ENCODE measurements at places on chromosomes 7 and 10. TPM values are rescaled to one million over a fixed set of nuclear protein-coding genes. Genes with fewer than 3 reads are reported as not detected.

DNA sequence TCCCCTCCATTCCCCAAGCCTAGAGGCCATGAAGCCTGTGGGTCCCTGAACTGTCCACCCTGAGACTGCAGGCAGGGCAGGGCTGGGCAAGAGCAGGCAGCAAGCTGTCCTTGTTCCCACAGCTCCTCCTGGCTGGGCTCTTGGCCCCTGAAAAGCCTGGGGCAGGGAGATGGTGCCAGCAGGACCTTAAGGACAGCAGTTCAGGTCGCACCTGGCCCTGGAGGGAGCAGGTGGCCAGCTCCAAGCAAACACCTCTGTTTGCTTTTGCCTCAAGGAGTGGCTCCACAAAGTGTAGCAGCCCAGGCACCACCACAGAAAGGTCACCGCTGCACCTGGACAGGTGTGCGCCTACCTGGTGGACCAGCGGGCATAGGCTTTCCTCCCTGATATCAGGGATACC, 5.2 kb downstream of the RET start:
- H3K36me3 ChIP-seq = no peaks in the 10 kb centered on the region
- peaks cover 28% of the 10 kb centered on the region for H3K27me3 ChIP-seq
- H3K4me3 ChIP-seq = no peak overlapping the region
- no peak for DNase-seq

DNA sequence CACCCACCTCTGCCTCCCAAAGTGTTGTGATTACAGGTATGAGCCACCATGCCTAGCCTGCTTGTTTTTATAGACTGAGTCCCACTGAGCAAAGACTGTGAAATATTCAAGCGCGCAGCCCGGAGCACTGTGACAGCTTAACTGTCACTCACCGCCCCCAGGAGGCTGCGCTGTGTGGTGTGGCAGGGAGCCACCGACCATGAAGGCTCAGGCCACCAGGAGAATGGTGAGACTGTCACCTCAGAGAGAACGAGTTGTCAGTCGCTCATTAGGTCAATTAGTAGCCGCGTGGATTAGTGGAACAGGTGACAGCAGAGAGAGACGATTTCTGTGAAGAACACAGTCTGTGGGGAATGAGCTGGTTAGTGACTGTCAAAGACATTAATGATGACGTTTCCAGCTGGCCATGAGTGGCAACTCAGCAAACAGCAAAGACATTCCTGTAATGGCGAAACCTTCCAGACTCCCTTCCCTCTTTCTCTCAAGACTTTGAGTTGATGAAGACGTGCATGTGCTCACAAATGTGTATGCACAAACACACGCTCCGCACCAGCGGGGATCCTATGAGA, 64.5 kb downstream of the CYCS start:
- no peak overlapping the region for H3K27ac ChIP-seq
- DNase-seq = no peak
- H3K36me3 ChIP-seq = no peaks in the 10 kb centered on the region
- H3K27me3 ChIP-seq = peaks cover 8% of the 10 kb centered on the region
- no peak overlapping the region for H3K4me3 ChIP-seq
- H3K4me1 ChIP-seq = no peaks in the 10 kb centered on the region

DNA sequence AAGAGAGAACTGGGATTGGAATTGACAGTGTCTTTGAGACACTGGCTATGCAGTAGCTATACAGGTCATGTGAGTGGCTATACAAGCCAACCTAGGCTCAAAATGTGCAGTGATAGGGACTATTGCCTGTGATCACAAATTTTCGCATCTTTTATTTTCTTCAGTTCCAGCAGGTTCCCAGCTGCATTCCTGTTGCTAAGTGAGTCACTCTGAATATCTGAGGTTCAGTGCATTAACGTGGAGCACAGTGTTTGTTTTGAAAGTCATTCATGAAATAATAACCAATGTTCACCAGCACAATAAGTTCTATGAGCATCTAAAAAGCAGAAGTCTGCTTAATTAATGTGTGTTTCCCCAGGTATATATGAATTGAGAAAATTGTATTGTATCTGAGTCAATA, 1236.0 kb upstream of the CELF2 start:
- no peak overlapping the region for H3K4me3 ChIP-seq
- no peak for DNase-seq
- no peaks in the 10 kb centered on the region for H3K36me3 ChIP-seq
- H3K27me3 ChIP-seq = no peaks in the 10 kb centered on the region
- no peaks in the 10 kb centered on the region for H3K4me1 ChIP-seq

GRCh38 chr10:28181478-28182096, 121.3 kb downstream of the MPP7 start:
- H3K4me1 ChIP-seq = peaks cover 20% of the 10 kb centered on the region
- H3K4me3 ChIP-seq = no peak overlapping the region
- DNase-seq = no peak
- H3K36me3 ChIP-seq = peaks cover 2% of the 10 kb centered on the region

GRCh38 chr7:121151774-121152221, 163.3 kb downstream of the CPED1 start:
- H3K27me3 ChIP-seq = peaks cover 5% of the 10 kb centered on the region
- DNase-seq = no peak
- H3K36me3 ChIP-seq = no peaks in the 10 kb centered on the region
- no peak overlapping the region for H3K27ac ChIP-seq

DNA sequence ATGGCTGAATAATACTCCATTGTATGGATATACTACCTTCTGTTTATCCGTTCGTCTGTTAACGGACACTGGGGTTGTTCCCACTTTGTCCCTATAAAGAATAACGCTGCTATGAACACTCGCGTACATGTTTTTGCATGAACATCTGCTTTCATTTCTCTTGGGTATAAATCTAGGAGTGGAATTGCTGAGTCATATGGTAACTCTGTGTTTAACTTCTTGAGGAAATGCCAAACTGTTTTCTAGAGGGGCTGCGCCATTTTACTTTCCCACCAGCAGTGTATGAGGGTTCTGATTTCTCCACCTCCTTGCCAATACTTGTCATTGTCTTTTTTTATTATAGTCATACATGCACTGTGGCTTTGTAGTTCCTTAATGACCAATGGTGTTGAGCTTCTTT, 20.6 kb upstream of the RASSF4 start:
- H3K27me3 ChIP-seq = peaks cover 19% of the 10 kb centered on the region
- DNase-seq = no peak
- no peaks in the 10 kb centered on the region for H3K36me3 ChIP-seq
- H3K4me1 ChIP-seq = peaks cover 9% of the 10 kb centered on the region
- H3K4me3 ChIP-seq = no peak overlapping the region
- H3K27ac ChIP-seq = no peak overlapping the region

- no peaks in the 10 kb centered on the region for H3K36me3 ChIP-seq
- H3K4me3 ChIP-seq = no peak overlapping the region
- peaks cover 2% of the 10 kb centered on the region for H3K27me3 ChIP-seq
- H3K4me1 ChIP-seq = no peaks in the 10 kb centered on the region
- H3K27ac ChIP-seq = no peak overlapping the region
Measured at GRCh38 chr7:148436135-148436534, 154.4 kb upstream of the C7orf33 start.

GRCh38 chr7:116368965-116369364, 130.6 kb upstream of the CAV2 start:
- no peak for DNase-seq
- no peaks in the 10 kb centered on the region for H3K4me1 ChIP-seq
- no peaks in the 10 kb centered on the region for H3K36me3 ChIP-seq
- no peak overlapping the region for H3K27ac ChIP-seq
- H3K4me3 ChIP-seq = no peak overlapping the region

GRCh38 chr10:76830218-76830617, 807.4 kb downstream of the KCNMA1 start:
- no peak for DNase-seq
- peaks cover 3% of the 10 kb centered on the region for H3K27me3 ChIP-seq
- no peaks in the 10 kb centered on the region for H3K4me1 ChIP-seq
- no peaks in the 10 kb centered on the region for H3K36me3 ChIP-seq
- H3K27ac ChIP-seq = no peak overlapping the region

DNA sequence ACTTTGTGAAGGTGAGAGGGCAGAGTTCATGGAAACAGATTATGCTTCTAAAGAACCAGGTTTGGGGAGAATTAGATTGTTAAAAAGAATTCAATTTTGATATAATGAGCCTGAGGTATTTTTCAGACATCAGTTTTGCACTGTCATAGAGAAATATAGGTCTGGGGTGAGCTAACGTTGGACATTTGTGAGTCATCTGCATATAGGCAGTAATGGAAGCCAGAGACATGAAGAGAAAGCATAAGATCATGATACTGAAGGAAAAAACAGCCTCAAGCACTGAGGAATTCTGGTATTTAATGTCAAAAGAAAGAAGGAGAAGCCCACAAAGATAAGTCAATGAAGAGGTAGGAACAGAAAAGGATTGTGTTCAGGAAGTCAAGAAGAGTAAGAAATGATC, 32.4 kb upstream of the COL1A2 start:
- H3K4me3 ChIP-seq = no peak overlapping the region
- no peak for DNase-seq
- H3K27ac ChIP-seq = no peak overlapping the region
- peaks cover 2% of the 10 kb centered on the region for H3K27me3 ChIP-seq

DNA sequence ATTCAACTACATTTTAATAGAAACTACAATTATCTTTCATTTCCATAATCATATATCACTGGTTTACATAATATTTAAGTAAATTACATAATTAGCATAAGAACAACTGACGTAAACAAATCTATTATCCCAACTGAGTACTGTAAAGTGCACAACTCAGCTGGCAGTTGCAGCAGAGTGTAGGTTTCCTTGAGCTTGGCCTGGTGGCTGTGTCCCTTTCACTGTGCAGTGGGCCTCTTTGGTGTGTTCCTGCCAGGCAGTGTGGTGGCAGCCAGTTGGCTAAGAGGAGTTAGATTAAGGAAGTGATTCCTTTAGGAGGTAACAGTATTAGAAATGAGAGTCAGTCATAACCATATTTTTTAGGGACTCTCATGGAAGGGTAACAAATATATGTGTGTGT, 7.0 kb downstream of the NRG3 start:
- no peak for DNase-seq
- H3K36me3 ChIP-seq = no peaks in the 10 kb centered on the region
- H3K4me3 ChIP-seq = no peak overlapping the region
- no peak overlapping the region for H3K27ac ChIP-seq
- H3K27me3 ChIP-seq = peaks cover 18% of the 10 kb centered on the region

- DNase-seq = no peak
- peak overlapping the region; percentile 99 for H3K27ac ChIP-seq
- H3K4me1 ChIP-seq = peaks cover 49% of the 10 kb centered on the region
- peak overlapping the region; percentile 100 for H3K4me3 ChIP-seq
Measured at GRCh38 chr10:100913470-100913865, 705 bp downstream of the SLF2 start.

DNA sequence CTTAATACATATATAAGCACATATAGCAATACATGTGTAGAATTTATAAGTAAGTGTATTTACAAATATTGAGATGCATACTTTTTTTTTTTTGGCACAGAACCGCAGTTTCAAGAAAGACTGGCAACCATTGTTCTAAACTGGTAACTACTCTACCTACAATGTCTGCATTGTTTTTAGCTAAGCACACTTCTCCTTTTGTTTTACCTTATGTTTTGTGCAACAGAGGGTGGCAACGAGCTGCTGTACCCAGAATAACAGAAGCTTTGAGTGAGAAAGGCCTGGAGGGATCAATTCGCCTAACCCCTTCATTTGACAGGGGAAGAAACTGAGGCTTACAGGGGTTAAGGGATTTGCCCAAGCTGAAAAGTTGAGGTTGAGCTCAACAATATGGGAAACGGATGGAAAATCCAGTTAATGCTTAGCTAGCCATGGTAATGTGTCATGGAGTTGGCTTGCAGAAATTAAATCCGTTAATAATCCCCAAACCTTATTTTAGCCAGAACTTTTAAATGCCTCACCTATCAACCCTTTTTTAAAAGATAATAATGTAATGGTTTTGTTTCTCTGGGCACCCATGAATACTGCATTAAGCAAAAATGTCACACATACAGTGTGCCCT, 25.5 kb downstream of the FZD1 start:
- no peak overlapping the region for H3K27ac ChIP-seq
- H3K4me3 ChIP-seq = no peak overlapping the region
- no peaks in the 10 kb centered on the region for H3K4me1 ChIP-seq
- peaks cover 5% of the 10 kb centered on the region for H3K27me3 ChIP-seq
- no peak for DNase-seq

DNA sequence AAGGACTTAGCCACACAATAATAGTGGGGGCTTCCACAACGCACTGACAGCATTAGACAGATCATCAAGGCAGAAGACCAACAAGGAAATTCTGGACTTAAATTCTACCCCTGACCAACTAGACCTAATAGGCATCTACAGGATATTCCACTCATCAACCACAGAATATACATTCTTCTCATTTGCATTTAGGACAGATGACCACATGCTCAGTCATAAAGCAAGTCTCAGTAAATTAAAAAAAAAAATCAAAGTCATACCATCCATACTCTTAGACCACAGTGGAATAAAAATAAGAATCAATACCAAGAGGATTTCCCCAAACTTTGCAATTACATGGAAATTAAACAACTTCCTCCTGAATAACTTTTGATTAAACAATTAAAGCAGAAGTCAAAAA, 155.9 kb downstream of the CDK14 start:
- DNase-seq = no peak
- H3K27me3 ChIP-seq = no peaks in the 10 kb centered on the region
- H3K27ac ChIP-seq = no peak overlapping the region
- no peaks in the 10 kb centered on the region for H3K36me3 ChIP-seq

DNA sequence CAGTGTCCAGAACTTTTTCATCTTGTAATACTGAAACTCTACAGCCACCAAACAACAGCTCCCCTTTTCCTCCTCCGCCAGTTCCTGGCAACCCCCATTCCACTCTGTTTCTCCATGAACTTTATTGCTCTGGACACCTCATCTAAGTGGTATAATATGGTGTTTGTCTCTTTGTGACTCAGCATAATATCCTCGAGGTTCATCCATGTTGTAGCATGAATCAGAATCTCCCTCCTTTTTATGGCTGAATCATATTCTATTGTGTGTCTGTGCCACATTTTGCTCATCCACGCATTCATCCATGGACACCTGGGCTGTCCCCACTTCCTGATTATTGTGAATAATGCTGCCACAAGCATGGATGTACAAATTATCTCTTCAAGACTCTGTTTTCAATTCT, 124.4 kb upstream of the FGFR2 start:
- no peaks in the 10 kb centered on the region for H3K4me1 ChIP-seq
- DNase-seq = no peak
- H3K36me3 ChIP-seq = no peaks in the 10 kb centered on the region
- no peak overlapping the region for H3K27ac ChIP-seq

GRCh38 chr10:120477743-120478141, 20.7 kb downstream of the PLPP4 start:
- no peaks in the 10 kb centered on the region for H3K27me3 ChIP-seq
- no peak for DNase-seq
- no peaks in the 10 kb centered on the region for H3K4me1 ChIP-seq
- H3K4me3 ChIP-seq = no peak overlapping the region
- no peaks in the 10 kb centered on the region for H3K36me3 ChIP-seq
- H3K27ac ChIP-seq = no peak overlapping the region

GRCh38 chr7:120785095-120785494, 72.8 kb downstream of the TSPAN12 start:
- DNase-seq = no peak
- H3K27ac ChIP-seq = no peak overlapping the region
- H3K36me3 ChIP-seq = no peaks in the 10 kb centered on the region
- peaks cover 2% of the 10 kb centered on the region for H3K27me3 ChIP-seq

GRCh38 chr10:73591935-73592699, 975 bp upstream of the USP54 start:
- no peaks in the 10 kb centered on the region for H3K27me3 ChIP-seq
- H3K4me1 ChIP-seq = peaks cover 23% of the 10 kb centered on the region
- H3K27ac ChIP-seq = peak overlapping the region; percentile 27
- H3K36me3 ChIP-seq = no peaks in the 10 kb centered on the region
- H3K4me3 ChIP-seq = peak overlapping the region; percentile 17

PIK3CG gene
- total RNA-seq = 42.9 TPM

FOXI2 gene
- total RNA-seq = not detected

AKR1C2 gene
- total RNA-seq = 0.17 TPM

AKR1B15 gene
- total RNA-seq = not detected

NFKB2 gene
- total RNA-seq = 81.8 TPM

GHRHR gene
- total RNA-seq = not detected

C10orf62 gene
- total RNA-seq = not detected

MCM10 gene
- 65.4 TPM for total RNA-seq

DNAJC12 gene
- 1.9 TPM for total RNA-seq

TMEM236 gene
- total RNA-seq = 0.04 TPM

OR2A5 gene
- total RNA-seq = not detected

Data from activated CD4-positive, alpha-beta T cell treated with anti-CD3 and anti-CD28 coated beads, Interleukin-2, amount 10 ng/mL, durations not matched to agents 7 days and 5 days (primary cell).